T1000 (cell line): ENCODE measurements at places on chromosomes 13 and 19.

DNA sequence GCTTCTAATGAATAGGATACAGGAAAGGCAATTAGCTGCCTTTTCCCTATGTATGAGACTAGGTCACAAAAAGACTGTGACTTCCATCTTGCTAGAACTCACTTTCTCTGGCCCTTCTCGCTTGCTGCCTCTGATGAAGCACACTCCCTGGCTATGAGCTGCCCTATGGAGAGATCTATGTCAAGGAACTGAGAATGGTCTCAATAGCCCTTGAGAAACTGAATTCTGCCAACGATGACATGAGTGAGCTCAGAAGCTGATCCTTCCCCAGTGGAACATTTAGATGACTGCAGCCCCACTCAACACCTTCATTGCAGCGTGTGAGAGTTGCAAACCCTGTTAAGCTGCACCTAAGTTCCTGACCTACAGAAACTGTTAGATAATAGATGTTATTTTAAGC lies 309.8 kb downstream of the COG6 start:
- no peak for DNase-seq

DNA sequence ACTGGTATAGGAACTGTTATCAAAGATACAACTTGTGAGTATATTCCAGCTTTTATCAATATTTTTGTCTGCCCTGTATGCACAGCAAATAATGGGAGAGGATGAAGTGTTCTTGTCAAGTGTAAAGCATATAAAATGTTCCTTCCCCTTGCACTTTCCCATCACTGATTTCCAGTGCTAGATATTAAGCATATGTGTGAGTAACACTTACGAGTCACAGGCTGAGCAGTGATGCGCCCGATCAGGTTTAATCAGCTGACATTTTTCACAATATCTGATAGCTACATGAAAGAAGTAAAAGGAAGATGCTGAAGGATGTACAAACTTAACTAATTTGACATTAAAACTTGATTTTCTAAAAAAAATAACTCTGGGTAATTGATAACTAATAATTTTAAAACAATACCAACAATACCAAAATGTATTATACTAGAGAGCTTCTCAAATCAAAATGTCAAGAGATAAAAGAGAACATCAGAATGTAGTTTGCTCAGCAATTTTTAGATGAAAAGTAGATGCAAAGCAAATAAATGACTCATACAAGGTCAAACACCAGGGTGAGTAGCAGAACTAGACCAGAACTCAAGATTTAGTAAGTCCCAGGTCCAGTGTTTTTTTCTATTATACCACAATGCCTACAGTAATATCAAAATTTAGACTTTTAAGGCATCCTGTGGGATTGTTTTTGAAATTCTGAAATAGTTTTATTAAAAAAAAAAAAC lies 56.4 kb downstream of the ZDHHC20 start:
- no peak for DNase-seq

GRCh38 chr19:44076325-44076724 lies 4.4 kb downstream of the ZNF284 start:
- DNase-seq: no peak

DNA sequence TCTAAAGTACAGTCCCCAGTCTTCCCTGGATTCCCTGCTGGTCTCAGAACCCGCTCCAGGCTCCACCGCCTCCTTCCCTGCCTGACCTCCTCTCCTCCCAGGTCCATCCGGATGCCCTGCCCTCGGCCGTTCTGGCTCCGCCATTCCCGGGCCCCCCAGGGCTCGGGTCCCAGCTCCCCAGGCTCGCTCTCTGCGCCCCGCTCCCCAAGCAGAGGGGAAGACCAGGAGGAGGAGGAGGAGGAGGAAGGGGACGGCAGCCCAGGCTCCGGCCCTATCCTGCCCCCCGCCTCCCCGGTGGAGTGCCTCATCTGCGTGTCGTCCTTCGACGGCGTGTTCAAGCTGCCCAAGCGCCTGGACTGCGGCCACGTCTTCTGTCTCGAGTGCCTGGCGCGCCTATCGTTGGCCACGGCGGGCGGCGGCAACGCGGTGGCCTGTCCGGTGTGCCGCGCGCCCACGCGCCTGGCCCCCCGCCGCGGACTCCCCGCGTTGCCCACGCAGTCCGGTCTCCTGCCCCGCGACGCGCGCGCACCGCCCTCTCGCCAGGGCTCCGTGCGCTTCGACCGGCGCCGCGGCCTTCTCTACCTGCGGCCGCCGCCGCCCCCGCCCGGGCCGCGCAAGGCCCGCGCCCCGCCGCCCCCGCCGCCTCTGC lies 647 bp downstream of the RNF225 start:
- DNase-seq: no peak

DNA sequence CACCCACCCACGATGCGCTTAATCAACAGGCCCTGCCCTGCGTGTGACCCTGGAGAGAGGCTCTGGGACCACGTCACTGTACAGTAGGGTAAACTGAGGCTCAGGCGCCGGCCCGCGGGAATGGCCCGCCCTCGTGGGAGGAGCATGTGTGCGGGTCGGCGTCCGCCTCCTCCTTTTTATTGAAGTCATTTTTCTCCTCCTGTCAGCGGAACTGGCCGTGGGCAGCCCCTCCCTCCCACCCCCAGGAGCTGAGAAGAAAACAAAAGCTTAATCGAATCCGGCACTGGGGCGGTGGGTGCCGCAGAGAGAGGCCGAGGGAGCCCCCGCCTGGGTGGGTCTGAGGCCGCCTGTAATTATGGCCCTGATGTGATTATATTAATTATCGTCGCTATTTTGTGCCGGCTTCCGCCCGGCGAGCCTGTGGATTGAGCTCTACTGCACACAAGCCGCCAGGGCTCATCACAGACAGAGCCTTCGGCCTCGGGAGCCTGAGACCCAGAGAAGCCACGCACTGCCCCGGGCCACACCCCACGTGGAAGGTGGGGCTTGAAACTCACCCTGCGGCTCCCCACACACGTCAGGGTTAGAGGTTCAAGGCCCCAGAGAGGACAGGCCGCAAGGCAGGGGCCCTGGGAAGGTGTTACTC lies 7.0 kb downstream of the C2CD4C start:
- no peak for DNase-seq

- peak; percentile 64 for DNase-seq
Measured at GRCh38 chr19:53195265-53195903, 2.2 kb upstream of the ZNF665 start.

DNA sequence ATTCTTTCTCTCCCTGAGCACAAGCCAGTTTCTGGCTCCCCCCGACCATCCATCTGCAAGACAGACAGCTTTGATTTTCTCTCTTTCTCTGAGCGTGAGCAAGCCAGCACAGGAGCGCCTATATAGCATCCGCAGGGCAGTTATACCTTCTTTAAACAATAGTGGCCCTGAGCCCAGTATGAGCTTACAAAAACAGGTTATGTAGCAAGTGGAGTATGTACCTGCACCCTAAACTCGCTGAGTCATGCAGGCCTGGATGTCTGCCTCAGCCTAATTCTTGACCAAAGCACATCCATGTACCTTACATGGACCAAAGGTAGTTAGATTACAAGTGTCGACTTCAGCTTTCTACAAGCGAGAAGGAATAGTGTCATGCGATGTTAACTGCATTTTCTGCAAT lies 61.7 kb downstream of the RAP2A start:
- no peak for DNase-seq

DNA sequence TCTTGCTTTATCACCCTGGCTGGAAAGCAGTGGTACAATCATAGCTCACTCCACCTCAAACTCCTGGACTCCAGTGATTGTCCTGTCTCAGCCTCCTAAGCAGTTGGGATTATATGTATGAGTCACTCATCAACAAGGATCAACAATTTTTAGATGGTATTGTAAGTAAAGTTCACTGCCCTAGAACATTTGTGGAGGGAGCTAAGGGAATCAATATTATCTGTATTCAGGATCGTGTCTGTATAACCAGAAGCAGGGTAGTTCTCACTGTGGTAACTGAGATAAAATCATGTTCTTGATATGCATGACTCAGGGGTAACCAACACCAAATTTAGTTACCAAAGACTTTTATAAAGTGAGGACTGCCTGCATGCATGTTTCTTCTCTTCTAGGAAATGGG lies 27.0 kb downstream of the ZMYM5 start:
- no peak for DNase-seq

- DNase-seq: no peak
Measured at GRCh38 chr13:102742101-102742500, 31.5 kb downstream of the TEX30 start.

- DNase-seq: no peak
Measured at GRCh38 chr13:75959861-75960481, 323.8 kb downstream of the LMO7 start.

GRCh38 chr13:30818323-30818960 lies 83.1 kb downstream of the ALOX5AP start:
- DNase-seq: no peak

- no peak for DNase-seq
Measured at GRCh38 chr19:4518345-4519171, at the start of gene PLIN4. Gene PLIN4, minus strand, starts transcription at chr19:4518486. Its CDS starts 214 bp downstream, at chr19:4518272.

DNA sequence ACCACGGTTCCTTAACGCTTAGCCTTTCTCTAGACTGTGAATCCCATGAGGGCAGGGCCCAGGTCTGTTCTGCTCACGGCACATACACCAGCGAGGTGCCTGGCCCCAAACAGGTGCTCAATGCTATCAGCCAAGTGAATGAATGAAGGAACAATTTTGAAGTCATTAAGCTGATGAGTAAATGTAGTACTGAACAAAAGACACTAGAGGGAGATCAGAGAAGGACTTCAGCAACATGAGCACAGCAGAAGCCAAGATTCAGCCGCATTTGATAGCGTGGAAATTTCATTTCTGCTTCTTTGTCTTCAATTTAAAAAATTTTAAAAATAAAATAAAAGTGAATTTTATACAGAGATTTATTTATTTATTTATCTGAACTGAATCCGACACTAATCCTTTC lies 20.1 kb upstream of the MYO16 start:
- no peak for DNase-seq

DNA sequence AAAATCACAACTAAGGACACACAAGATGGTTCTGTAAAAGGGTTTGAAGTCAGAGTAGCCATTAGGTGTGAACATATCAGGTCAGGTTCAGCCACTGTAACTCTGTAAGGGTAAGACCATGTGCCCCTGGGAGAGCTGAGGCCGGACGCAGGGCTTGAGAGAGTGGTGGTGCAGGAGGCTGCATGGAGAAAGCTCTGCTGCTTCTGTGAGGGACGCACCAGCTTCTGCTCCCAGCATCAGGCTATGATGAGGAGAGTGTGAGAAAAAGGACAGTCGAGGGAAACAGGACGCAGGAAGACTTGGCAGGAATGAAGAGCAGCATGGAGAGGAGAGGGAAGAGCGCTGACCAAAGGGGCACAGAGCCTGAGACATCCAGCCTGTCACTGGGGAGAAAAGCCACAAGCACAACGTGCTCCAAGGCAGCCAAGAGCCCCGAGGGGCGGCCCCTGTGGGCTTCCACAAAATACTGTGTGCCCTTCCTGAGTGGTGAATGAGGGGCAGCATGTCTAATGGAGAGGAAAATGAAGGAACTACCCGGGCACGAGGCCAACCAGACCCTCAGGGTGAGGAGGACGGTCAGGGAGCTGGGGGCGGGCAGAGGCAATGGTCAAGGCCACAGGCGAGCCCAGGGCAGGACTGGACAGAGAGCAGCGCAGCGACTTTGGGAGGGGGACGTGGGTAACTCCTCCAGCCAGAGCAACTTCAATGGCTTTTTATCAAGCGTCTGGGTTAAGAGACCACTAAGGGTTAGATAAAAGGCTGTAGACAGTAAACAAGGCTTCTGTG lies 107.7 kb downstream of the COL4A1 start:
- DNase-seq: no peak

DNA sequence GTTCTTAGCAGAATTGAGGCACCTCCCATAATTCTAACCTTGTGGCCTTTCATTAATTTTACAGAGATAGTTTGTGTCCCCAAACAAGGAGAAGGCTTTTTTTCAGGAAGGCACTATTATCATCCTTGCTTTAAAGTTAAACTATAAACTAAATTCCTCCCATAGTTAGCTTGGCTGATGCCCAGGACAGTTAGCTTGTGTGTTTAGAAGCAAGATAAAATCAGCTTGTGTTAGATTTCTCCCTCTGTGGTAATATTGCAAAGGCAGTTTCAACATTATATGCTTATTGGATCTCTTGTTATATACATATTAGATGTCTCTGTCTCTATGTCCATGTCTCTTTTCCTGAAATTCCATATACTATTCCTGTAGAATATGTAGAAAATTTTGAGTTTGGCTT lies 342.7 kb downstream of the TBC1D4 start:
- no peak for DNase-seq

GRCh38 chr13:44331912-44332851 lies 41.4 kb upstream of the SERP2 start:
- DNase-seq: peak; percentile 31

DNA sequence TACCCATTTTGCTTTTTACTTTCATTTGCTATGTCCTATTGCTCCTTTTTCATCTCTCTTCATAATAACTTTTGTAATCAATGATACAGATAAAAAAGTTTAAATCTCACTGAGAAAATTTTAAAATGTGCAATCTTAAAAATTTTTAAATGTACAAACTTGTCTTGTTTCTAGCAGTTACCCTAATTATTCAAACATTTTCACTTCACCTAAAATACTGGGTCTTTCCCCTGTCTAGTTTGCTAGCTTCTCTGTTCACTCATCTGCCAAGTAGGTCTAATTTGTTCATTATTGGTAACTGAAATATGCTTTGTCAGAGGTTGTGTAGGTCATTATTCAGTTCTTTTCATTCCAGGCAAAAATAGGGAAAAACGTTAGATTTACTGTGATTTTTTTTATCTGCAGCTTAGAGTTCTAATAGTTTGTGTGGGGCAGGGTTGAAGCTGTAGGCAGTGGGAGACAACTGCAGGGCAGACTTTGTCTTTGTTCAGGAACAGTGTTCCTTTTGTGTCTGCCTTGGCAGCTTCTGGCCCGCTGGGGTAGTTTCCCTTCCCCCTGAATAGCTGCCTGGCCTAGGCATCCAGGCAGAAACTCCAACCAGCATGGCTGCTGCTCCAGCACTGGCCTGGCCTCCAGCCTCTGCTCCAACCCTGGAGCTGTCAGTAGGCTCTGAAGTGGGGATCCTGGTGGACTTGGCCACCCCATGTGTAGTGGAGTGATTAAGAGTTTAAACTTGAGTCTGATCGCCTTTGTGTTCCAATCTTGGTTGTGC lies 48.5 kb downstream of the WDFY2 start:
- no peak for DNase-seq

GRCh38 chr19:7843521-7843920 lies 13.5 kb downstream of the EVI5L start:
- no peak for DNase-seq

GRCh38 chr19:50721441-50722137 lies 1.6 kb upstream of the CLEC11A start:
- DNase-seq: no peak

- DNase-seq: no peak
Measured at GRCh38 chr13:61086087-61086486, 329.6 kb downstream of the PCDH20 start.

- no peak for DNase-seq
Measured at GRCh38 chr13:101453784-101454201, 1.3 kb downstream of the ITGBL1 start.

GRCh38 chr19:5296021-5296420 lies 44.6 kb downstream of the PTPRS start:
- no peak for DNase-seq

- no peak for DNase-seq
Measured at GRCh38 chr13:113169277-113170272, 11.1 kb downstream of the PROZ start.

- DNase-seq: no peak
Measured at GRCh38 chr13:45327253-45327955, 13.6 kb downstream of the TPT1 start.
